ENCODE measurements at places on chromosomes 7 and 10.

DNA sequence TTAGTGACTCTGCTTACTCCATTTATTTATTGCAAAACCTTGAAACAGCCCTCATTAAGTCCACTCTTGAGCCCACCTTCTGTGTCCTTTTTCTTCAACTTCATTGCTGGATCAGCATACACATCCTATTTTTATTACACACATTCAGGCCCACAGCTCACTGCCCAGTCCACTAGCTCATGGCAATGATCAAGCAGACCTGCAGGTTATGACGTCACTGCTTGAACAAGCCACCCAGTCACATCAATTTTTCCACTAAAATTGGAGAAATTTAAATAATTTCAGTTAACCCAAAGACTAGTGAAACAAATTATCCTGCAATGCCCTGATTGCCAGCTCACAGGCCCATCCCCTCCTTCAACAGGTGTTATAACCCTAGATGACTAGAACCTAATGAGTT, 16.0 kb upstream of the STARD3NL start:
- DNase-seq = no peak

DNA sequence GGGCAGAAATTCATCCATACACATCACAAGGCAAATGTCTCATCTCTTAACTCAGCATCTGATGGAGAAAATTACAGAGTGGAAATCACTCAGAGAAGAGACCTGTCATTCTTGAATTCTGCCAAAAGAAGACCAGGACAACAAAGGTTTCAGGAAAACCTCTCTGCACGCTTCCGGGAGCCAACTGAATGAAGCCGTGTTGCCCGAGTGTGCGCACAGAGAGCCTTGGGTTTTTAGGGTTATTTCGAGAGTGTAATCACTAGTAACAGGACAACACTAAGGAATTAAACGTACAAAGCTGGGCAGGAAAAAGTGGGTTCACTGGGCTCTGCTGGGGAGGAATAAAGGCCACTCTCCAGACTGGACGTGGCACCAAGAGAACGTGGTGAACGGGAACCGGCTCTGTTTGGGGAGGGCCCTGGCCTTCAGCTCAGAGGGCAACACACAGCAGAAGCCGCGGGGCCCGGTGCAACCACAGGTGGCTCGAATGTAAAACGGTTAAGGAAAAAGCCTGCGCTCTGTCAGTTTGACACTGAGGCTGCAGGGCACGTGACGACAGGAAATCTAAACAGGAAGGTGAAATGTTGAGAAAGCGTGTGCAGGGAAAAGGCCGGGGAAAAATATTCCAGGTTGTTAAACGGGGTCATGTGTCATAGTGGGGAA, 331.5 kb downstream of the DNAJB6 start:
- DNase-seq = no peak

DNA sequence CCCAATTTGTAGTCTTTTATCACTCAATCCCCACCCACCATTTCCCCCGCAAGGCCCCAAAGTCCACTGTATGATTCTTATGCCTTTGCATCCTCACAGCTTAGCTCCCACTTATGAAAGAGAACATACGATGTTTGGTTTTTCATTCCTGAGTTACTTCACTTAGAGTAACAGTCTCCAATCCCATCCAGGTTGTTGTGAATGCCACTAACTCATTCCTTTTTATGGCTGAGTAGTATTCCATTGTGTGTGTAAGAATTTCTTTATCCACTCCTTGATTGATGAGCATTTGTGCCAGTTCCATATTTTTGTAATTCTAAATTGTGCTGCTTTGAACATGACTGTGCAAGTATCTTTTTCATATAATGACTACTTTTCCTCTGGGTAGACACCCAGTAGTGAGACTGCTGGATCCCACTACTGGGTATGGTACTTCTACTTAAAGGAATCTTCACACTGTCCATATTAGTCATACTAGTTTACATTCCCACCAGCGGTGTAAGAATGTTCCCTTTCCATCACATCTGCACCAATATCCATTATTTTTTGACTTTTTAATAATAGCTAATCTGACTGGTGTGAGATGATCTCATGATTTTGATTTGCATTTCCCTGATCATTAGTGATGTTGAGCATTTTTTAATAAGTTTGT, 152.6 kb downstream of the JMJD1C start:
- no peak for DNase-seq

- DNase-seq = no peak
Measured at GRCh38 chr7:5636446-5636835, 145.0 kb downstream of the RNF216 start.

GRCh38 chr7:48042636-48043035, 7.3 kb downstream of the C7orf57 start:
- no peak for DNase-seq

DNA sequence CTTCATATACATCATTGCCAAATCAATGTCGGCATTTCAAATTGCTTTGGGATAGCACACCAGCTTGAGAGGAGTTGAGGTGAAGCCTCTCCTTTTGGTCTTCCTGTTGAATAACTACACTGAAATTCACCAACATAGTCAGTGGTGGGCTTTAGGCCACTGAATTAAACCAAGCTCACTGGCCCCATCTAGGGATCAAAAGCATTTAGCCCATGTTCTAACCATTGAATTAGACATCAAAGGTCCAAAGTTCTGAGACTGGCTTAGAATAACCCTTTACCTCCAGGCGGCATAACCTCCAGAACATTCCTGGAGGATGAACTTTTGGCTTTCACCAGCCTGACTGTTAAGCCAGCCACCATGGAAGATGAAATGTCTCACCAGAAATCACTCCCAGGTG, 54.6 kb downstream of the BPGM start:
- no peak for DNase-seq
